H54 (cell line): ENCODE measurements at places on chromosomes 6 and 20.

- DNase-seq = no peak
These were observed 10.0 kb upstream of the NCOA7 start for GRCh38 chr6:125780540-125781313.

DNA sequence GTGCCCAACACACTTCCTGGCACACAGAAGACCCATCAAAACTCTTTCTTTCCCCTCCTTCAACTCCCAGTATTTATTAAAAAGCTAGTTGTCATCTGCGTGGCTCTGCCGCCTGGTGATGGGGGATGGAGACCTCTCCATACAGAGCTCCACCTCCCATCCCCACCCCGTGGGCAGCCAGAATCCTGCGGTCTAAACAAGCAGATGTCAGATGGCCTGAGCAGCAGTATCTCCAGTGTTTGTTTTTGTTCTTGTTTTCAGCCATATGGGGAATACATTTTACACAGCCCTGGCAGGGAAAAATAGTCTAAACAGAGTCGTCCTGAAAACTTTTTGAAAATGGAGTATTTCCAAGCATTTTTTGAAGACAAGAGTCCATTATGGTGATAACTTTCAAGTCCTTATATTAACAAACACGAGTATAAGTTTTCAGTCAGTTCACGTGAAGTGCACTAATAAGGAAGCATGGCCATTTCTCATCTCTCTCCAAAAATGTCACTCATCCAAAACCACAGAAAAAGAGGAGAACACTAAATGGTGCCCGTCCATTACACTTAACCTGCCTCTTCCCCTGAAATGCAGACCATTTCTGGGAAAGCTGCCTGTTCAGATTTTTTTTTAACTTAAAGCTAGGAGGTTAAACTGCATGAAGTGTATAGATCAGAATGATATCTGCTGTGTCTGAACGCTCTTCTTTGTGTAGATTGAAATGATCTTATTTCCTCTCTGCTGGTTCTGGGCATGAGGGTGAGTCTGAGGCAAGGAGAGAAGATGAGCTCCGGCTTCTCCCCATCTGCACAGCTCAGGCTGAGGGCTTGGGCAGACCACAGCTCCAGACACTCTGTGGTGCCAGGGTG lies 91.0 kb downstream of the TCP11 start:
- DNase-seq = no peak

- no peak for DNase-seq
These were observed 79.4 kb downstream of the ADGRG6 start for GRCh38 chr6:142381181-142381580.

- peak; percentile 21 for DNase-seq
These were observed 203.0 kb upstream of the TBX18 start for GRCh38 chr6:84967389-84967788.

- no peak for DNase-seq
These were observed 26.9 kb downstream of the GPRC6A start for GRCh38 chr6:116801971-116802370.

GRCh38 chr20:32649697-32650400 lies 23.9 kb downstream of the C20orf203 start:
- DNase-seq = no peak

- no peak for DNase-seq
These were observed 21.0 kb downstream of the ZC3H12D start for GRCh38 chr6:149463781-149464180.

DNA sequence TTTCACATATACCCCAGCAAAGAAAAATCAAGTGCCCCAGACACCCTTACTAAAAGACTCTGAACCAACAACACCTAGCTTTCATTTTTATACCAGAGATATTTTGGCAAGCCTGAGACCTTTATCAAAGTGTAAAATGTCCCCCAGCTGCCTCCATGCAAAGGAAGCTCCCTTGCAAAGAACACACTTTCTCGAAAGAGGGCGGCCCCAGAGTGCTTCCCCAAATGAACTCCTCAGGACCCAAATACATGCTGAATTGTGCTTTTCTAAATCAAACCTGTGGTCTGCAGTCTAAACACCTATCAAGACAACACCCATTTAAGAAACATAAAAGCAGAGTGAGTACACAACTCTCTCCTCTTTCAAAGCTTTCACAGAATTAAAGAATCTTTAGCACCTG lies 490 bp downstream of the IPCEF1 start:
- DNase-seq = no peak

DNA sequence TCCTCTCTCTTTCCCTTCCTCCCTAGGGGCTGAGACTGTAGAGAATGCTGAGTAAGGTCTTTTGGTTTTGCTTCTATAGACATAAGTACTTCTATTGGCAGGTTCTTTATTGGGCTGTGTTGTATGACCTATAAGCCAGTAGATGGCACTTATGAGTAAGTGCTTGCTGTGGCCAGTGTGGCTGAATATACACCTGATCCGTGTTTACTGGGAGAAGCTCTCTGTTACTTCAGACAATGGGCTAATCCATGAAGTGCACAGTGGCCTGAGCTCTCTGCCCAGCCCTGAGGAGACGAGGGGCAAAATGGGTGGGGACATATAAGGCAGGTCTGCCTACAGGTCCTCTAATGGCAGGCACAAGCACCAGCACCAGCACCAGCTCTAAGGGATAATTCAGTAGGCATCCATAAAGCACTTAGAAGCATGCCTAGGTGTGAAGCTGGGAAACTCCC lies 610.3 kb downstream of the RNF144B start:
- DNase-seq = peak; percentile 19

DNA sequence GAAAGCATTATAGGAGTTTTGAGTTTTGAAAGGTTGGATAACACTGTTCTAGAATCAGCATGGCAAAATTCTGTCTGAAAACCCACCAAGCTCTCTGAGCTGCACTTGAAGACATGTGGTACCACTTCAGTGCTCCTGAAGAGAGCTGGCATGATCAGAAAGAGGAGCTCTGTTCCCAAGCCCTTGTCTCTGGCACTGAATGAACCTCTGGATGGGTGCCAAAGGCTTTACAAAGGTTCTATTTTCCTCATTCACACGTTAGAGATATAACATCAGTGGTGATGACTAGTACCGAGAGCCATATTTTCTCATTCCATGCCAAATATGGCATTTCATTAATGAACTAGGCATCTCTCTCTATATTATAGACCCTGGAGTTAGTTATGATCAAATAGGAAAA lies 301.8 kb upstream of the ID4 start:
- DNase-seq = no peak

- DNase-seq = no peak
These were observed 556.9 kb downstream of the CD83 start for GRCh38 chr6:14674458-14674857.

GRCh38 chr6:138387577-138388368 lies 10.1 kb downstream of the SMIM28 start:
- no peak for DNase-seq
